Nucleus accumbens (tissue), 56 donors: ENCODE measurements at places on chromosomes 2 and 18.
A peak's percentile ranks its signal among the peaks of the same experiment; 100 is the strongest.

DNA sequence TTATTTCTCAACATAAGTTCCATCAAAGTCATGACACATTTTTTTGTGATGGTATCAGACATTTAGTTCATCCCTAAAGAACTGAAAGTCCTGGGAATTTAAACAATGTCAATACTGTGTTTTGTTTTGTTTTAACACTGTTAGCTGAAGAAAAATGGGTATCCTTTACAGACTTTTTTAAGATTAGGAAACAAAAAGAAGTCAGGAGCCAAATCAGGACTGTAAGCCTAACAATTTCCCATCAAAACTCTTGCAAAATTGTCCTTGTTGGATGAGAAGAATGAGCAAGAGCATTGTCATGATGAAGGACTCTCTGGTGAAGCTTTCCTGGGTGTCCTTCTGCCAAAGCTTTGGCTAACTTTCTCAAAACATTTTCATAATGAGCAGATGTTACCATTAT, 69.4 kb downstream of the SRD5A2 start:
- DNase-seq, result no peak

DNA sequence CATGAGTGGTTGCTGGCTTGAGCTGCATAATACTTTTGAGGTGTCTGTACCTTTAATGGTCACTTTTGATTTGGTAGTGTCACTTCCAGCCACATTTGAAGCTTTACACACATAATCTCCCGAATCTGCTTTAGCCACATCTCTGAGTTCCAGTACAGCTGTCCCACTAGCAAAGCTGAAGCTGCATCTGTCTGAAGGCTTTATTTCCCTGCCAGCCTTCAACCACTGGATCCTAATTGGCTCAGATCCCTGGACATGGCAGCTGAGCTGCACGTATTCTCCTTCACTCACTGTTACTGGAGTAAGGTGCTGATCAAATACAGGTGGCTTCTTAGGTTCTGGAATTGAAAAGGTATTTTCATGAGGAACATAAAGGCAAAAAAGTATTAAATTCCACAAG, 99.7 kb downstream of the TTN start:
- no peak for DNase-seq

- DNase-seq, result no peak
Measured at GRCh38 chr18:46415532-46416252, 241.3 kb downstream of the LOXHD1 start.

DNA sequence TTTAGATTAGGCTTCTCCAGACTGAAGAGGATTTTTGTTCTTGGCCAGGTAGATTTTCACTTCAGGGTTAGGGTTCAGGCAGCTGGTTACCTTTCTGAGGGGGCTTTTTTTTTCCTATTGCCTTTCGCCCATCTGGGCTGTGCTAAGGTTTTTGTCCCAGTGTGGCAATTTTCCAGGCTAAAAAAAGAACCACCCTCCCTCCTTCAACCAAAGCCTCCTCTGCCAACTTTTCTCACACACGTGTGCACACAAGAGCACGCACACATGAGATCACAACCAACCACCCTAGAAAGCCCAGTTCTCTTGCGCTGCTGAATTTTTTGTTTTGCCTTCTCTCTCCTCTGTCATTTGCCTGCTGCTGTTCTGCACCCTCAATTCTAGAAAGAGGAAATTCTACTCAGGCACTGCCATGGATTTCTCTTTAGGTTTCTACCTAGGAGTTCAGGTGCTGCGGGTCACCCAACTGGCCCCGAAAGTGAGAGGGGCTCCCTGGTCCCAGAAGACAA, 8.5 kb upstream of the CXCR4 start:
- DNase-seq, result no peak

DNA sequence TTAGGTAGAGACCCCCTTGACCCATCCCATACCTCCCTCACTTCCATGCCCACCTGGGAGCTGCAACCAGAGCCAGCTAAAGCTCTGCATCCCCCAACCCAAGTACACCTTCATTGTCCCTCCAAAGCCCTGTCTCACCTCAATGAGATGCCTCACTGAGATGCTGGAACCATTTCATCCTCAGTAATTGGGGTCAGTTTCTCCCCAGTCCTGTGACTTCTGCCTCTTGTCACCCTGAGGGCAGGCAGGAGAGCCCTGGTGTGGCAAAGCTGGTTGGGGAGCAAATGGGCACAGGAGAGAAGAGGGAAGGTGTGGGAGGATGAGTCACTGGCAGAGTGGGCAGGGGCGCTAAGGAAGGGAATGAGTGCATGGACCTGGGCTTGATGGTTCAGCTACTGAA, 27.9 kb upstream of the NT5DC4 start:
- DNase-seq, result no peak

GRCh38 chr18:55233857-55234256, 274.6 kb upstream of the CCDC68 start:
- no peak for DNase-seq

- DNase-seq, result no peak
Measured at GRCh38 chr2:12074126-12074844, 327.9 kb downstream of the LPIN1 start.

- DNase-seq, result no peak
Measured at GRCh38 chr2:65019675-65020195, 30.5 kb downstream of the SLC1A4 start.

DNA sequence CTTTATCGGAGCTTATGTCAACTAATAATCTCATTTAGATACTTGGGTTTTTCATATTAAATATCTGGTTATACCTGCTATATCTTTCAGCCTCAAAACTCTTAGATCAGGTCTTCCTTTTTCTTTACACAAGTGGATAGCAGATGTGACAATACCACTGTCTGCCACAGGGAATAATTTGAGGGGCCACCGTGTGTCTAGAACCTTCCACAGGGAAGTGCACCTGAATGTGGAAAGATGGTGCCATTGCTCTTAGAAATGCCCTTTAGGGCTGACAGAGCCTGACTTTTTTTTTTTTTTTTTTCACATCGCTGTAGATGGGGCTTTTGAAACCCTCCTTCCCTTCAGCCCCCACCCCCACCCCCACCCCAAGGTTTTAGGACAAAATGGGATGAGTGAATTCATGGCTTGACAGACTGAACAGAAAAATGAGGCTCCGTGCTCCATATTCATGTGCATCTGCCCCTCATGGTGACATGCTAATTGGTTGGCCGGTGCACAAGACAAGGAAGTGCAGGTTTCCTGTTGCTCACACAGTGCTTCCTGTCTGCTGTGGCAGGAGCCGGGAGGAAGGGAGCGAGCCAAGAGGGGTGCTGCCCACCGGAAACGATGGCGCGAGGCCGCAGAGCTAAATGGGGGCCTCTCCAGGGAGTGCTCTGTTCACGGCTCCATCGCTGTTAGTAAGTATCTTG, 246.0 kb downstream of the LDLRAD4 start:
- no peak for DNase-seq

GRCh38 chr18:3840766-3841165, 390.8 kb downstream of the TGIF1 start:
- DNase-seq, result no peak

- DNase-seq, result no peak
Measured at GRCh38 chr2:120985997-120986651, 250.5 kb downstream of the GLI2 start.

DNA sequence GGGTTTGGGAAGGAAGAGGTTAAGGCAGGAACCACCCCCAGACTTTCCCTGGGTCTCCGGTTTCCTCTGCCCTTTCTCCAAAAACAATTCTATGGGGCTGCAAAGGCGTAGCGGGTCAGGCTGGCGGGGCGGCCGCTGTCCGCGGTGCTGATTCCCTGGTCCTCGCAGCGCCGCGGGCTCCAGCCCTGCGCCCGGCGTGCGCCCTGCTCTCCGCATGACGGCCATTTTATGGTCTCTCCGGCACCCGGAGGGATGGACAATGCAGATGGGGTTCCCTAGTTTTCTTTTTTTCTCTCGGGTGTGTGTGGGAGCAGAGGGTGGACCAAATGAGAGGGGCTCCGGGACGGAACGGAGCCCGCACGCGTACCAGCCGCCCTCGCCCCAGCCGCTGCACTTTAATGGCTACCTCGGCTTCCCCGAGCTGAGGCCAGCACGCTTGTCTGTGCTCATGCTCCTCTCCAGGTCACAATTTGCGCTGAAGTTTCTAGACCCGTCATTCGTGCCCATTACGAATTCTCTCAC, 1.6 kb downstream of the ST8SIA3 start:
- peak; percentile 26 for DNase-seq

DNA sequence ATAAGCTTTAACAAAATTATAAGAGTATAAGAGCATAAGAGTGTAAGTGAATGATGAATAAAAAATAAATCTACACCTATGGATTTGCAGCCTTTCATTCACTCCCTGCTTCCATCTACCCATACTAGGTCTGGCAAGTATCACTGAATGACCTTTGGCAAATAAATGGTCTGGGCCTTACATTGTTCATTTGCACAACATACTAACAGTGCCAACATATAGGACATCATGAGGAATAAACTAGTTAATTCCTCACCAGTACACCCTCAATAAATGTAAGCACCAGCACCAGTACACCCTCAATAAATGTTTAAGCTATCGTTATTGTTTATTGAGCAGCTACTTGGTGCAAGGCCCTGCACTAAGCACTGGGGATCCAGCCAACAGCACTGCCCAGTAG, 26.9 kb downstream of the STAT1 start:
- DNase-seq, result no peak

DNA sequence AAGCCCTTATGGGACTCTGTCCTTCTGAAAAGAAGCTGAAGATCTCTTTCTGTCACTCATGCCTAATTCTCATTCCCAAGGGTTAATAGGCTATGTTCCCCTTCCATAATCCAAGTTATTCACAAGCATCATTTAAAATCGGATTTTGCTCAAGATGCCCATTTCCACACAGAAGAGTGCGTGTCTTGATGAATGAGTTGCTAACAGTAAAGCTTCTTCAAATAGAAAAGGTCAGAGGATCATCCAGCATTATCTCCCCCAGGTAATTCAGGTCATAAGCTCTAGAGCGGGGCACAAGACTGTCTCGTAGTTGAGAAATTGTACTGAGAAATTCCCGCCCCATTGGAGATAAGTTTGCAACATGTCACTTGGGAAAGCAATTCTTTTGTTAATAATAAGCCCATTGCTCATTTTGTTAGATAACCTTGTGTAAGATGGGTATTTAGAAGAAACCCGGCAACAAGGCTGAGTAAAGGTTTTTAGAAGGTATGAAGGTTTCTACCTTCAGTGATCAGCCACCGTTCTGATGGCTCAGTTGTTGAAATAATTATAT, 290.7 kb upstream of the EPAS1 start:
- DNase-seq, result no peak

DNA sequence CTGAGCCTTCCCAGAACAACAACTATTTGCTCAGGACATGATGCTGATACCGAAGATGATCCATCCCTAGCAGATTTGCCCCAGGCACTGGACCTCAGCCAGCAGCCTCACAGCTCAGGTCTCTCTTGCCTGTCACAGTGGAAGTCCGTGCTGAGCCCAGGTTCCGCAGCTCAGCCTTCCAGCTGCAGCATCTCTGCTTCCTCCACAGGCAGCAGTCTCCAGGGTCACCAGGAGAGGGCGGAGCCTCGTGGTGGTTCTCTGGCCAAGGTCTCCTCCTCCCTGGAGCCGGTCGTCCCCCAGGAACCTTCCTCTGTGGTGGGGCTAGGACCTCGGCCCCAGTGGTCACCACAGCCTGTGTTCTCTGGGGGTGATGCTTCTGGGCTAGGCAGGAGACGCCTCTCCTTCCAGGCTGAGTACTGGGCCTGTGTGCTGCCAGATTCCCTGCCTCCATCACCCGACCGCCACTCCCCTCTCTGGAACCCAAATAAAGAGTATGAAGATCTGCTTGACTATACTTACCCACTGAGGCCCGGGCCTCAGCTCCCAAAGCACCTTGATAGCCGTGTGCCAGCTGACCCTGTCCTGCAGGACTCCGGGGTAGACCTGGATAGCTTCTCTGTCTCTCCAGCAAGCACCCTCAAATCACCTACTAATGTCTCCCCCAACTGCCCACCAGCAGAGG, 15.4 kb downstream of the CEP68 start:
- no peak for DNase-seq

DNA sequence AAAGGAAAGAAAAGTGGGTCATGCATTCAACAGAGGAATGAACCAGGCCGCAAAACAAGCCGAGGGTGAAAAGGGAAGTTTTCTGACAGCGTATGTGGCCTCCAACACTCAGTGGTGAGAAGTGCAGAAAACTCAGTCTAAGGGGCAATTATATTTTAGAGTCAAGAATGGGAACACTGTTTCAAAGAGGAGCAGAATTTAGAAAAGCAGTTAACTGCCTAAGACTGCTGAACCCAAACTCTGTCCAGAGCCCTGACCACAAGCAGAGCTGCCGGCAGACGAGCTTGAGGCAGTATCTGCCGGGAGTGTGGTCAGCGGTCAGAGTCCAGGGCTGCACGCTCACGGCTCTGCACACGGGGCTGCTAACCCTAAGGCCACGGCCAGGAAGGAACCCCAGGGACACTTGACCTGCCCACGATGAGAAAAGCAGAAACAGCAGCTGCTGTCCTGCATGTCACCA, 347.0 kb upstream of the ID2 start:
- no peak for DNase-seq

GRCh38 chr2:158598862-158599517, 142.2 kb downstream of the PKP4 start:
- no peak for DNase-seq

DNA sequence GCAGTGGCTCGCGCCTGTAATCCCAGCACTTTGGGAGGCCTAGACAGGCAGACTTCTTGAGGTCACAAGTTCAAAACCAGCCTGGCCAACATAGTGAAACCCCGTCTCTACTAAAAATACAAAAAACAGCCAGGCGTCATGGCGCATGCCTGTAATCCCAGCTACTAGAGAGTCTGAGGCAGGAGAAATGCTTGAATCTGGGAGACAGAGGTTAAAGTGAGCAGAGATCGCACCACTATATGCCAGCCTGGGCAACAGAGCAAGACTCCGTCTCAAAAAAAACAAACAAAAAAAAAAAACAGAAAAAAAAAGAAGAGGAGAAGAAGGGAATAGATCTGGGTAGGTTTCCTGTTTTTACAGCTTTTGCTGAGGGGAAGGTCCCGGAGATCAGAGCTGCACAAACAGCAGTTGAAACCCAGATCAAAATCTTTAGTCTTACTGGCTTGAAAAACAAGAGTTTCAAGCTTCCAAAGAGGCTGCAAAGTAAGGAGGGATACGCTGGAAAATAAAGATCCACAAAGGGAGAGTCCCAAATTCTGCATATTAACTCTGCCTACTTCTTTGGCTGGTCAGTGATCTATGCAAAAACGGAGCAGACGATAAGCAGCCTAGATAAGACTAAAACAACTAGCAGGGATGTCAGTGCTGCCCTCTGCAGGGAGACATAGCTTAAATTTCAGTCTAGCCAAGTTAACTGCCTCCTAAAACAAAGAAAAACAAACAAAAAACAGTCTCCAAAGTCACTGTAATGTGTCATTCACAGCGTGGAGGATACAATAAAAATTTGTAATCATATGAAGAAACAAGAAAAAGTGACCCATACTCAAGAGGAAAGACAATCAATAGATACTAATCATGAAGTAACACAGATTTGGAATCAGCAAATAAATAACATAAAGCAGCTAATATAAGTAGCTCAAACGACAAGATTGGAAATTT, 74.1 kb downstream of the TLK1 start:
- DNase-seq, result peak; percentile 17
